Stimulated activated CD8-positive, alpha-beta memory T cell treated with anti-CD3 and anti-CD28 coated beads, Interleukin-4, amount 100 ng/mL, for 1 hour (primary cell): ENCODE measurements at places on chromosomes 1 and 21.
A peak's percentile ranks its signal among the peaks of the same experiment; 100 is the strongest.

DNA sequence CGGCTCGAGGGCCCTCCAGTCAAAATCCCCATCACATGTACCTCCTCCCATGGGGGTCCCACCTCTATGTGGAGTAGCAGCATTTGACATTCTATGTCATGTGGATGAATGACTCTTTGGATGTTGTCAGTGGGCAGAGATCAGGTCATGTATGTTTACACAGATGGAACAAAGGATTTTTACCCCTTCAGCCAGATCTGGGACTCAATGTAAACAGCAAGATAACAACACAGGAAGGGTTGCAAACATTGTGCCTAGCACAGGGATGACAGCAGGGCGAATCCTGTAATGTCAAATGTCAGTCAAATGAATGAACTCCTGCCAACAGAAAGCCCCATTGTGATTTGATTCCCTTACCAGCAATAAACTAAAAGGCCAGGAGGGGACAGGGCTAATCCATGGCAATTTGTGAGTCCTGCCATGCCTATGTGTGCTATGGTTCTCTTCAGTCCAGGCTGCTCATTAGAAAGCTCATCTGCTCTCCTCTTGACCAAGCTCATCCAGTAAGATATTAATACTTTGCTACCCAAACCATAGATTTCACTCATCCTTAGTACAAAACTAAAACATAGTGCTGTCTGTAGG is 60.3 kb downstream of the PGBD5 start:
- DNase-seq, result no peak

- DNase-seq, result no peak
Measured at GRCh38 chr1:160800645-160801408, 4.9 kb downstream of the LY9 start.

DNA sequence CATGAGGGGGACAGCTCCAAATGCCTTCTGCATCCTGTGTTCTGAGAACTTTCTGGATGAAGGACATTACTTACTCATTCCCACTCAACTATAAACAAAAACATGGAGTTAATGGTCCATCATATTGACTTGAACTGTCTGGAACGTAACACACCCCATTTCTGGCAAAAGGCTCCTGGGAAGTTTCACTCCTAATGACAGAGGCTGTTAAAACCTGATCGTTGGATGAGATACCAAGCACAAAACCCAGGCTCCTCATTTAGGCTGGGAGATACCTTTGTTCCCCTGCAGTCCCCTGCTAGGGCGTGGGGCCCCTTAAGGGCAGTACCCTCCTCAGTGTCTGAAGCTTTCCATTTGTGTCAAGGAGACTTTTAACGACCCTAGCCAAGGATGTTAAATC is 78.9 kb downstream of the RHOU start:
- DNase-seq, result no peak

DNA sequence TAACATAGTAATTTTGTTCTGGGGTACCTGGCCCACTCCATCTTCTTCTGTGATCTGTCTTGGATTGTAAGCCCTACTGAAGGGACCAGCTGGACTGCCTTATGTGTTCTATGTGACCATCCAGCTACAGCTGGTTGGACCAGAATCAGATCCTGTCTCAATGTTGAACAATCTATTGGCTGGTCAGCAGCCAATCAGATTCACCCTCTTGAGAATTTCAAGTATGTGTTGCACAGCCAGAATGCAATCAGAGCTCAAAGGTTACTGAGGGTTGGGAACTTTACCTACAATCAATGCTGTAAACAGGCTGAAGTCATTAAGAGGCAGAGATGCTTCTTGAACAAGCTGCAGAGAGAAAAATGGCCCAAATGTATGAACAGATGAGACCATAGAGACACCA is 61.9 kb downstream of the KCNC4 start:
- no peak for DNase-seq

GRCh38 chr1:204456826-204457442 is 37.7 kb downstream of the PIK3C2B start:
- no peak for DNase-seq

DNA sequence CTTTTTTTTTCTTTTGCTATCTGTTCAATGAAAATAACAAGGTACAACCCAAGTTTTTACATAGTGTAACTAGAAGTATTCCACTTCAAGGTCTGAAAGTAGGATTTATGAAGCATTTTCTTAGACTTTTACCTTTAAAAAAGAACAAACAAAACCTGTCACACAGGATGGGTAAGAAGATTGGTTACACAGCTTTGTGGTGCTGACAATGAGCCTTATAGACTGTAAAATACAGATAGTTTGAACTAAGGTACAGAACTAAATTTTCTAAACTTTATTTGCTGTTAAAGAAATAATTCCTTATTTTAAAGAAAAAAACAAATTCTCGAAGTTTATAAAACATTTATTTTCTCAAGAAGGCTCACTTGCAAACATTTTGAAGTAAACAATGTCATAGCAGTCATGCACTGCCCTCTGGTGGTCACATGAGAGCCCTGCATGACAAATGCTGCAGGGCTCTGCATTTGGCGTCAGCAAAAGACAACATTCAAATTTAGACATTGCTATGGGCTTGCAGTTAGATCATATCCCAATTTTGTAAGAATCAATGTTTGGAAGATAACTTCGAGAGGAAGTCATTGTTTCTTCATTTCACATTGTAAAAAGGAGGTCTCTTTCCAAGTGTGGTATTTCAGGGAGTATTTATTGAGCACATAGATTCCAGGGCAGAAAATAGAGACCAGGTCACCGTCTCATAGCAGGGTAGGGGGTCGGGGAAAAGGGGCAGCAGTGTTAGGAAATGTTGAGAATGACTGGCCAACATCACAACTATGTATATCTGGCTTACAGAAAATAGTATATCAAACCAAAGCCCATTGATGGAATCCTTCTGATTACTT is 115.3 kb upstream of the FMN2 start:
- peak; percentile 13 for DNase-seq

DNA sequence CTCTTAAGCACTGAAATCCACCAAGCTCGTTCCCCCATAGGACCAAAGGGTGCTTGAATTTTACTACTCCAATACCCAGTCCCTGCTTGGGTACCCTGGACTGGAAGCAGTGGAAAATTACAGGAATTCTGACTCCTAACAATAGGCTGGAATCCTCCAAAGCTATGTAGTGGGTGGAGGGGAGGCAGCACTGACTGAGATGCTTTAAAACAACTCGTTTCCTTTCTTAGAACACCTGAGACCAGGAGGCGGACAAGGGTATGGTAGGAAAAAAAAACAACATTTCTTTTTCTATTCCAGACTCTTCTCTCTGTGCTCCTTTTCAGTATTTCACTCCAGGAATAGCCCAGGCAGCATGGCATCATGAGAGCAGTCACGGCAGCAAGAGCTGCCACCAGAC is 2.3 kb downstream of the PEF1 start:
- DNase-seq, result no peak

GRCh38 chr1:57711326-57711725 is 287.5 kb upstream of the DAB1 start:
- DNase-seq, result no peak

GRCh38 chr1:53639251-53639763 is 99.7 kb downstream of the GLIS1 start:
- no peak for DNase-seq

DNA sequence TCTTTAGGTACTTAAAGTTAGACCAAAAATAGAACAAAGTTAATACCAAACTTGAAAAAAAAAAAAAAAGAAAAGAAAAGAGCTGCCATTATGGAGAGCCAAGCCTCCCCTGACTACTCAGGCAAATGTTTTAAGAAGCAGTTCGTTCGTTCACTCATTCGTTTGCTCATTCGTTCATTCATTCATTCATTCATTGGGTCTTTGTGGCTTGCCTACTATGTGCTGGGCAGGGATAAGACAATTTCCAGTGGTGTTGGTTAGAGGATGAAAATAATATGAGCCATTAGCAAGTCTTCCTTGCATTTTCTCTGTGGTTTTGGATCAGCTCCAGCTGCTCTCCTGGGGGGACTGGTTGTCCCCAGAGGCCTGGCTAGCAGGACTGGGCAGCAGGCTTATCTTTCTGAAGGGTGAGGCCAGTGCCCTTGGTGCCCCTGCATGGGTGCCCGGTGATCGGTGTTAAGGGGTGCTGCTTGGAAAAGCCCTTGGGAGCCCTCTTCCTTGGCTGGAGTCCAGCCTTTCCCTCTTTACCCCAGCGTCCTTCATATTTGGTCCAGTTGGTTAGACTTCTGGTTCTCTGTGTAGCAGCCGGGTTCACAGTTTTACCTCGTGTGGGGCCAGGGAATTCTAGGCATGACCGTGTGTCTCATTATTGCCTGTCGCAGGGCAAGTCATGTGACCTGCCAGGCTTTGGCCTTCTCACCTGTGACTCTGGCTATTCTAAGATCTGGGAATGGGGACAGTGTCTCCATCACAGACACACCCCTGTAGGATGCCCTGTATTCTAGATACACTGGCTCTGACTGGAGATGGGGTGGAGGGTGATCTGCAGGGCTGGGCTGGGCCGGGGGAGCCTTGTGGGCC is 32.8 kb downstream of the LHX4 start:
- DNase-seq, result no peak

- DNase-seq, result no peak
Measured at GRCh38 chr1:64878931-64879611, 87.3 kb downstream of the JAK1 start.

- DNase-seq, result no peak
Measured at GRCh38 chr1:34113362-34113761, 51.7 kb downstream of the CSMD2 start.

GRCh38 chr21:39074508-39074907 is 108.7 kb downstream of the PSMG1 start:
- no peak for DNase-seq

DNA sequence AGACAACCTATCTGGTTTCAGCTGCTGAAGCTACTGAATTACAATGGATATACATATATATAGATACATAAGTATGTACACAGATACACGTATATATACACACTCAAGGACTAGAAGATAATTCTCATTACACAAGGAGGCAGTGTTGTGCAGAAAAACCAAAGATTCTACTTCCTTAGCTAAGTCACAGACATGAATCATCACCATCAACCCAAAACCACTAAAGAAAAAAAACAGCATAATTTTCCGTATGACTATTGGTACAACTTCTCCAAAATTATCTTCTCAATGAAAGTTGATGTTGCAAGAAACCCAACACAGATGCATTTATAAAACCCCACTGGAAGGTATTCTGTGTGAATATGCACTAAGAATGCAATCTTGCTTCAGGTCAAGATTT is 36.8 kb upstream of the RPF1 start:
- no peak for DNase-seq

DNA sequence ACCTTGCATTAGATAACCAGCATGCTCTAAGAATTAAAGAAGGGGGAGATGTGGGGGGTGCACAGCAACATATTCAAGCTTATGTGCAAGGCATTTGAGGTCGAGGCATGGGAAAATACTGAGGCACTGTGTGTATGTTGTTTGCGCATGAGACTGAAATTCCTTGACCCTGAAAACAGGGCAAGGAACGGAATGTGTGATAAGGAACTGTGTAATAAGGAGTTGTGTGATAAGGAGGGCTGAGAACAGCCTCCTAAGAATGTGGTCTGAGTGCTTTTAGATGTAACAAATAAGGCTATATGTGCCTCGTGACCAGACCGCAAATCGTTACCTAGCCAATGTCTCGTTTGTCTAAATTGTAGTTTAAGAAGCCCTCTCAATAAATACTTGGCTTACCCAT is 26.5 kb upstream of the ITLN1 start:
- DNase-seq, result no peak

GRCh38 chr1:40477678-40478053 is 576 bp downstream of the ZFP69 start:
- no peak for DNase-seq

GRCh38 chr1:203177036-203177405 is 1.4 kb upstream of the MYBPH start:
- DNase-seq, result no peak

- no peak for DNase-seq
Measured at GRCh38 chr1:48470481-48470855, 1.5 kb downstream of the SPATA6 start.

- no peak for DNase-seq
Measured at GRCh38 chr1:245500546-245500945, 345.8 kb downstream of the KIF26B start.

DNA sequence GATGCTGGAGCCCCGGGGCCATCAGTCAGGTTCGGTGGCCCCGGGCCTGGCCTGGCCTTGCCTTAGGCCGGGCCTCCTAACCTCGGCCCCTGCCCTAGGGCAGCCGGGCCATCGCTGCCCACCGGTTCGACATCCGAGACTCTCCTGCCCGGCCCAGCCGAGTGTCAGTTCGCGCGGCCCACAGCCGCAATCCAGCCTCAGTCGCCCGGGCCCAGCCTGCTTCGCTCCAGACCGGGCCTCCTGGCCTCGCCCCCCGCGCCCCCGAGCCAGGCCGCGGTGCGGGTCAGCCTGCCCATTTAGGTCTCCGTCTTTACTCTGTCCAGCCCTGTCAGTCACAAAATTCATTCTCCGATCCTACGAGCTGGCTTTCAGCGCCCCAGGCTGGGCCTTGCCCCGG is 777 bp downstream of the LRRC41 start:
- no peak for DNase-seq

GRCh38 chr1:147843486-147843885 is 59.1 kb upstream of the GJA8 start:
- DNase-seq, result no peak

- no peak for DNase-seq
Measured at GRCh38 chr1:167767761-167768160, 46.0 kb downstream of the MPZL1 start.

DNA sequence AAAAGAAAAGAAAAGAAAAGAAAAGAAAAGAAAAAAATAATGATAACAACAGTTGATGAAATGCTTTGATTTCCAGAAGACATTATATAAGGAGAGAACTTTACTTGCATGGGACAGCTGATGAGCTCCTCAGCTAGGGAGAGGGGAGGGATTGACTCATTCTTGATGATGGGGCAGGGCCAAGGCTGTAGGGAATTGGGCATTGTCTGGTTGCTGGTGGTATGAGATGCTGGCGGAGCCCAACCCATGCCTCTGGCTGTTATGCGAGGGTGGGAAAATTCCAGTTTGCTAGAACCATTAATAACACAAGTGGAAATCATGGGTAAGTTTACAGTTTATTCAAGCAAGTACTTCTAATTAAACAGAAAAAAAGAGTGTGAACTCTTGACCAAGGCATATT is 36.0 kb upstream of the KIF26B start:
- DNase-seq, result no peak

DNA sequence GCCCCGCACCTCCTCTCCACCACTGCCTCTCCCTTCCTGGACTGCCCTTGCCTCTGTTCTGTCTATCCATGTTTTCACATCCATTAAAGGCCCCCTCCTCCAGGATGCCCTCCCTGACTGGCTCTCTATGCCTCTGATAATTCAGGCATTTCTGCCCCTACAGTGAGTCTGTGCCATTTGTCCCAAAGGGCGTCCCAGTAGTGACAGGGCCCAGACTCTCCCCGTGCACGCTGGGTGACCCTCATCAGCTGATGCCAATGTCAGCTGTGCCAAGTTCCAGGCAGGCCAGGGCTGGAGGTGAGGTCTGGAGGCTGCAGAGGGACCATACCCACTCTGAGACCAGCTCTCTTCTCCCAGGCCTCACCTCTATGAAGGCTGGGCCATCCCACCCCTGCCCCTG is 3.2 kb upstream of the PLEKHG5 start:
- DNase-seq, result no peak

DNA sequence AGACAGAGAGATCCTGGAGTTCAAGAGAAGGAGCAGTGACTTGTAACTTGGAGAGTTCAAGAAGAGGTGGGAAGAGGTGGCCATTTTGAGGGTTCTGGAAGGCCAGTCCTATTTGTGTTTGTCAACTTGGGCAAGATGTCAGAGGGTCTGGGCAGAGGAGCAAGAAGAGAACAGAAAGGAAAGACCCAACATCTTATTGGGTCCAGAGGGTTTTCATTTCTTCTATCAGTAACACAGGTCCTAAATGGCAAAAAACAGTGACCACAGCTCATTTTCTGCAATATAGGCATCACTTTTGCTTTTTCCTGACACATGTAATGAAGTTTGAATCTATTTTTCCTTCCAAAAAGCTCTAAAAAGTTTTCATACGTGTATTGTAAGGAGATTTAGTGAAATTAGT is 38.3 kb upstream of the MAP10 start:
- DNase-seq, result no peak
